ENCODE measurements at places on chromosomes 4 and X. TPM values are rescaled to one million over a fixed set of nuclear protein-coding genes. Genes with fewer than 3 reads are reported as not detected.

The PWWP3B gene
- total RNA-seq = 0.91 TPM

The TRIM61 gene
- not detected for total RNA-seq

GRCh38 chr4:76737180-76737579 is 160.8 kb downstream of the SOWAHB start:
- DNase-seq = no peak

DNA sequence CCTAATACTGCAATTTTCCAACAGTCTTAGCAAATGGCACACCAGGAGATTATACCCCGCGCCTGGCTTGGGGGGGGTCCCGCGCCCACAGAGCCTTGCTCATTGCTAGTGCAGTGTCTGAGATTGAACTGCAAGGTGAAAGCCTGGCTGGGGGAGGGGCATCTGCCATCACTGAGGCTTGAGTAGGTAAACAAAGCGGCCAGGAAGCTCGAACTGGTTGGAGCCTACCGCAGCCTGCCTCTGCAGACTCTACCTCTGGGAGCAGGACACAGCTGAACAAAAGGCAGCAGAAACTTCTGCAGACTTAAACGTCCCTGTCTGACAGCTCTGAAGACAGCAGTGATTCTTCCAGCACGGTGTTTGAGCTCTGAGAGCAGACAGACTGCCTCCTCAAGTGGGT is 172.8 kb upstream of the NAP1L5 start:
- DNase-seq = no peak

DNA sequence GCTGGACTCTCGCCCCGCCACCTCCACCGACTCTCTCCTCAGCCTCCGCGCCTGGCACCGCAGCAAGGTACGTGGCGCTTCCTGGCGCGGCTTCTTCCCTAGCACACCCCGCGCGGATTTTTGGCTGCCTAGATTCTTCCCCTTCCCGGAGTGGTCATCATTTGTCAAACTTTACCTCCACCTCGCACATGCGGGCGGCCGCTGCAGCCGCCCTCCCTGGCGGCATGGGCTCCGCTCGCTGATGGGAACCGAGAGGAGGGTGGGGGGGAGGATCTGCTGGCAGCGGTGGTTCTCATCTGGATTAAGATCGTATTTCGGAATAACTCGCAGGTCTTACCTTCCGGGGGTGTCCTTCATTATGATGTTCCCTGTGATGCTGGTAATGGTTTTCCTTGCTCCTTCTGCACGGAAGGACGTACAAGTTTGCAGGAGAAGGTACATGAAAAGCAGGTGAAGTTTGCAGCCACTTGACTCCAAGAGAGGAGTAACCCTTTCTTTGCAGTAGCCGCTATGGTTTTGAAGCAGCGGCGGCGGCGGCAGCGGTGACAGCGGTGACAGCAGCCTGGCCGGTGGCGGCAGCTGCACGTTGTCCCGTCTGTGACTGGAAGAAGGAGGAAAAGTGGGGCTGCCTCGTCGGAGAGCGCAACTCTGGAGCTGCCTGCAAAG is 2183.9 kb upstream of the TENM3 start:
- no peak for DNase-seq

DNA sequence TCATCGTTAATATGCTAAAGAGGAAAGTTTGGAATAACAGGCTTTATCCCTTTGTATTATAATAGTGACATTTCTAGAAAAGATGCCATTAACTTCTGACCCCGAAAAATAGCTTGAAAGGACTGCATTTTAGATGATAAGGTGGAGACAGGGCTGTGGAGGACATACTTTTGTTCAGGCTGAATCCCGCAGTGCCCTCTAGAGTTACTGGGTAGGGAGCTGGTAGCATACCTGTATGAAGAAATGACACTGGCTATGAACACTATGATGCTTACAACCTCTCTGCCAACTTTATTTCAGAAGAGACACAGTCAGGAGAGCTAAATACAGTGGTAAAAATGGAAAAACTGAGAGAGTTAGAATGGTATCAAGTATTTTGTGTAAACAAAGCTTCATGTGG is 8.1 kb downstream of the IL1RAPL1 start:
- no peak for DNase-seq

DNA sequence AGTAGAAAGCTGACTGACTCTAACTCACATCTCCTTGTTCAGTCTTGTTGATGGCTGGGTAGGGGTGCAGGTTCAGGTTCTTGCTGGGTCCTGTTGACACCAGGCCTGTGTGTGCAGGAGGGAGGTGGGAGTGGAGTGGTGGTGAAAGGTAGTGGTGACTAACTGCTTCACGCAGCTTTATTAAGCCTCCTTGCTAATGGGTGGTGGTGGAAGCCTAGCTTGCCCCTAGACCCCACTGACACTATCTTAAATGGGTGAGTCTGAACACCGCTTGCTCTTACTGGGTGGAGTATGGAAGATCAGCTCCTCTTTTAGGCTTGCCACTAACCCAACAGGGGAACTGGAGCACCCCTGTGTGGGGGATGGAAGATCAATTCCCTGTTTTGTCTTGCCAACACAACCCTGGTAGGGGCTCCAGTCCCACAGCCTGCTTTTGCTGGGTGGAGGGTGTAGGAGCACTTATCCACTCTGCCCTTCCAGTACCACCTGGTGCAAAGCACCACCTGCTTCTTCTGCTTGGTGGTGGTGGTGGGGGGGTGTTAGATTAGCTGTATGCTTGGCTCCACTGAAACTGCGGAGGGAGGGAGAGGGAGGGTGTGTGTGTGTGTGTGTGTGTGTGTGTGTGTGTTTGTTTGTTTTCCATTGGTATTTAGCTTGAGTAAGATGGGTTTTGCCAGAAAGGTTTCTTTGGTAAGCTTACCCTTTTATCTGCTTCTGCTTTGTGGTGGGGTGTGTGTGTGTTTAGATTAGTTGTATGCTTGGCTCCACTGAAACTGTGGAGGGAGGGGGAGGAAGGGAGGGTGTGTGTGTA is 25.6 kb downstream of the KDM6A start:
- no peak for DNase-seq

DNA sequence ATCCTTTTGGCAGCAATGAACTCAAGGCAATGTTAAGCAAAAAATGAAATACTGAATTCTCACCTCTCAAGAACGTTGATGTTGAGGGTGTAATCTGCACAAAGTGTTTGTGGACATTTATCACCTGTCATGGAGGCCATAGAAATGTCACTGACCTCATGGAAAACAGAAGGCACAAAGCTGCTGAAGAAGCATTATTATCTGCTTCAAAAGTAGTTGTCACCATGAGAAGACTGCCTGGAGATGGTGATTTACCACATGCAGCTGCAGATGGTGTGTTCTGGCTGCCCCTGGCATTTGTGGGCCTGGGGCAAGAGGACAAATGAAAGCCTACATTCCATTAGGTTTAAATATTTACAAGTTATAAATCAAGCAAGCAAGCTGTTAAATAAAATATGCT is 116.8 kb upstream of the RPS6KA3 start:
- no peak for DNase-seq

DNA sequence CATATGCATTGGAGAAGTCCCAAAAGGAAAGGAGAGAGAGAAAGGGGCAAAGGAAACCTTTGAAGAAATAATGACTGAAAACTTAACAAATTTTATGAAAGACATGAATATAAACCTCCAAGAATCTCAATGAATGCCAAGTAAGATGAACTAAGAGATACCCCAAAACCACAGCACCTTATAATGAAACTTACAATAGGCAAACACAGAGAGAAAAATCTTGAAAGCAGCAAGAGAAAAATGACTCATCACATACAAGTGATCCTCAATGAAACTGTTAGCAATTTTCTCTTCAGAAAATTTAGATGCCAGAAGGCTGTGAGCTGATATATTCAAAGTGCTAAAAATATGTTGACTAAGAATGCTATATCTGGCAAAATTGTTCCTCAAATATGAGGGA is 10.1 kb downstream of the SMIM10L2A start:
- no peak for DNase-seq

DNA sequence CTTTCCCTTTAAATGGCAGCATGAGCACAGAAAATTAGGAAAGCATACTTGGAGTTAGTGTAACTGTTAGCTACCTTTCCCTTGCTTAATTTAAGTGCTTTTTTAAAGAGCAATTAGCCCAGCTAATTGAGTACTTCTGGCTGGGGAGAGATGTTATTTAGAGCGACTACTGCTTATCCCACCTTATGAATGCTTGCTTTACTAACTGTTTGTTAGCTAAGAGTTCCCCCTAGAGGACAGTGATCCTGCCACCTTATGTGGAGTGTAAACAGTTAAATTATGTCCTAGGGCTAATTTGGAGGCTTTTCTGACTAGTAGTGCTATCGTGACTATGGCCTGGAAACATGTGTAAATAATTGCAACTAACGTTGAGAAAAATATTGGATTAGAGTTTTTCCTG is 909.4 kb downstream of the FSTL5 start:
- no peak for DNase-seq

- DNase-seq = peak; percentile 41
These were observed 100.8 kb downstream of the SPIN4 start for GRCh38 chrX:63250253-63250868.

- DNase-seq = no peak
These were observed 90.4 kb upstream of the VCX3B start for GRCh38 chrX:8374041-8374825.

DNA sequence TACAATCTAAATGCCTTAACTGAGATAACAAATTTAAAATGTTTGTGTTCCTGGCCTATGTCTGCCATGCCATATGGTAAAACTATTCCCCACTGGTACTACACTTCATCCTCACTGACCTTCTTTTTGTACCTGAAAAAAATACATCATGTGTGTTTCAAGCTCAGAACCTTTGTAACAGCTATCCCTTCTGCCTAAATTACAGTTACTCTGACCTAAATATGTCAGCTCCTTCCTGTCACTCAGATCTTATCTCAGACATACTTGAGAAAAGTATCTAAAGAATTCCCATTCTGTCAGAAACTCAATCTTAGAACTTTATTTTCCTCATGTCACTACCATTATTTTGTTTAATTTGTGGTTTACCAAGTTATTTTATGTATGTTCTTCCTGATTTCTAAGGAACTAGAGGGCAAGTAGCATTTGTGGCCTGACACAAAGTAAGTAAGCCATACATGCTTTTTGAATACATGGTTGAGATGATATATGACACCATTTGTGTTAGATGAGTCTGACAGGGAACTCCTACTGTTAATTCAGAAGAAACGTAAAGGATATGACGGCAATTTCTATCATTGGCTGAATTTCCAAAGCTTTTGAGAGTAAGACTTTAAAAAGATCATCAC is 456.5 kb upstream of the NDST3 start:
- no peak for DNase-seq

- no peak for DNase-seq
These were observed 13.6 kb downstream of the FBXW7 start for GRCh38 chr4:152522245-152522644.

DNA sequence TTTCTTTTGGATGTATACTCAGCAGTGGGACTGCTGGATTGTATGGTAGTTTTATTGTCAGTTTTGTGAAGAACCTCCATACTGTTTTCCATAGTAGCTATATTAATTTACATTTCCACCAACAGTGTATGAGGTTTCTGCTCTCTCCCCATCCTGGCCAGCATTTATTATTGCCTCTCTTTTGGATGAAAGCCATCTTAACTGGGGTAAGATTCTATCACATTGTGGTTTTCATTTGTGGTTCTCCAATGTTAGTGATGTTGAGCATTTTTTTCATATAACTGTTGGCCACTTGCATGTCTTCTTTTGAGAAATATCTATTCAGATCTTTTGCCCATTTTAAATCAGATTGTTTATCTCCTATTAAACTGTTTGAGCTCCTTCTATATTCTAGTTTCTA is 27.6 kb downstream of the QRFPR start:
- no peak for DNase-seq

DNA sequence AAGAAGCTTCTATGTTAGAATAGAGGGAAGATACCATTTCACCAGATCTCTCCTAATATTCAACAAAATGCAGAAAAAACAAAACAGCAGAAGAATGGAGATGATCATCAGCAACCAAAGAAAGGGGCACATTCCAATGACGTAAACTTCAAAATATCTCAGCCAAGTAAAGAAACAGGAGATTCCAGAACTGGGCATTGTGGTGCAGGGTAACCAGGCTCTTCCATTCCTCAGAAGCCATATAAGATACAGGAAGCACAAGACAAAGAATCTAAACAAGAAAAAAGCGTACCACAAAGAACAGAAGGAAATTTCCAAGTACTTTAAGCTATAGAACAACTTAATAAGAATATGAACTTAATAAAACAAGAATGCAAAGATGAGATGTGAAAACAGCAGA is 6.9 kb upstream of the ARMCX4 start:
- no peak for DNase-seq

GRCh38 chr4:156516698-156517097 is 454.9 kb downstream of the PDGFC start:
- no peak for DNase-seq

All from lower leg skin (tissue), 4 donors.